RWPE1 (cell line): ENCODE measurements at places on chromosomes 5 and 9.
A peak's percentile ranks its signal among the peaks of the same experiment; 100 is the strongest.

GRCh38 chr9:99505936-99506335, 283.9 kb downstream of the SEC61B start:
- DNase-seq, result no peak

- no peak for DNase-seq
Observed at GRCh38 chr9:92422611-92423338, 1.5 kb downstream of the OMD start.

- DNase-seq, result no peak
Observed at GRCh38 chr9:124423591-124423990, 8.3 kb upstream of the PSMB7 start.

GRCh38 chr9:133163504-133164172, at the start of gene GBGT1:
Gene GBGT1, minus strand, starts transcription at chr9:133163914. Its CDS starts 1,502 bp downstream, at chr9:133162412.
- DNase-seq, result no peak

DNA sequence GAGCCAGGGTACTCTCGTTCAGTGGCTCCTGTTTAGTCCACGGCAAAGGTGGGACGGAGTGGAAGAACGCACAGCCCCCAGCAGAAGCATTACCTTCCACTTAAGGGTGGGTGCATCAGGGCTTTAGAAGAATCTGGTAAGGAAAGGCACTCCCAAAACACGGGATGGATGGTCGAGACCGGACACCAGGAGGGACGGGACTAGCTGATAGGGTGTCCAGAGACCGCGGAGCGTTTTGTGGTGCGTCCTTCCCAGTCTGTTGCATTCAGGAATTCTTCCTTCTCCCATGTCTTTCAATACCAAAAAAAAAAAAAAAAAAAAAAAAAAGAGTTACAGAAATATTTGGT, 545 bp upstream of the CTSV start:
- peak; percentile 50 for DNase-seq

DNA sequence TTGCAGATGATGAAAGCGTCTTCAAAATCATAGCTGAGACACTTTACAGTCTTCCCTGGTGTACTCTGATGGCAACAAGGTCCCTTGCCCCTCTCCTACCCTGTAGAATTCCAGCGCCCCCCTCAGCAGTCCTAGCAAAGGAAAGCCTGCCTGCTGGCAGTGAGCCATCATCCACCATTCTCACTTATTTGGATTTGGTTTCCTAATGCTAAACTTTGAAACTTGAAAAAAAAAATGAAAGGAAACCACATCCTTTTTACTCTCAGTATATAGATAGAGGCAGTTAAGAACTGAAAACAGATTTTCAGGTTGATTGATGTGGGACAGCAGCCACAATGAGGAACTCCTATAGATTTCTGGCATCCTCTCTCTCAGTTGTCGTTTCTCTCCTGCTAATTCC, at the start of gene GZMA:
GZMA (plus strand) TSS at position 299 of the 400 bp plus-strand sequence; CDS start at position 336, 37 bp downstream.
- DNase-seq, result no peak

GRCh38 chr9:19174127-19174912, 47.0 kb upstream of the PLIN2 start:
- peak; percentile 82 for DNase-seq

- DNase-seq, result no peak
Observed at GRCh38 chr9:26158631-26159150, 480.4 kb upstream of the TUSC1 start.

DNA sequence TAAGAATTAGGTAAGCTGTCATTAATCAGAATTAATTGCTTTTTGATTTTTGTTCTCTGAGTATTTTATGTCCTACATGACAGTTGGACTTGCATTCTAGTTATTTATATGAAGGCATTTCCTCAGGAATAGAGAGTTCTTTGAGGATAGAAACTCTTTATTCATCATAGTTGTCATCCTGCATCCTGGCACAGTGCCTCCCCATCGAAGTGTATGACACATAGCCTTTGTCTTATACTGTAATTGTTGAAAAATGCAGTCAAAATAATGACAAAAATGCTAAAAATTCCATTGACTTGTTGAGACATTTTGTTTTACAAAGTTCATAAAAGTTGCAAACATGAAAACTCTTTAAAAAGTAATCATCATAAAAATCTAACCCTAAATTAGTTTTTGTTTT, 36.5 kb downstream of the CFAP95 start:
- peak; percentile 36 for DNase-seq

- DNase-seq, result no peak
Observed at GRCh38 chr5:135599421-135600151, 20.8 kb upstream of the CXCL14 start.

DNA sequence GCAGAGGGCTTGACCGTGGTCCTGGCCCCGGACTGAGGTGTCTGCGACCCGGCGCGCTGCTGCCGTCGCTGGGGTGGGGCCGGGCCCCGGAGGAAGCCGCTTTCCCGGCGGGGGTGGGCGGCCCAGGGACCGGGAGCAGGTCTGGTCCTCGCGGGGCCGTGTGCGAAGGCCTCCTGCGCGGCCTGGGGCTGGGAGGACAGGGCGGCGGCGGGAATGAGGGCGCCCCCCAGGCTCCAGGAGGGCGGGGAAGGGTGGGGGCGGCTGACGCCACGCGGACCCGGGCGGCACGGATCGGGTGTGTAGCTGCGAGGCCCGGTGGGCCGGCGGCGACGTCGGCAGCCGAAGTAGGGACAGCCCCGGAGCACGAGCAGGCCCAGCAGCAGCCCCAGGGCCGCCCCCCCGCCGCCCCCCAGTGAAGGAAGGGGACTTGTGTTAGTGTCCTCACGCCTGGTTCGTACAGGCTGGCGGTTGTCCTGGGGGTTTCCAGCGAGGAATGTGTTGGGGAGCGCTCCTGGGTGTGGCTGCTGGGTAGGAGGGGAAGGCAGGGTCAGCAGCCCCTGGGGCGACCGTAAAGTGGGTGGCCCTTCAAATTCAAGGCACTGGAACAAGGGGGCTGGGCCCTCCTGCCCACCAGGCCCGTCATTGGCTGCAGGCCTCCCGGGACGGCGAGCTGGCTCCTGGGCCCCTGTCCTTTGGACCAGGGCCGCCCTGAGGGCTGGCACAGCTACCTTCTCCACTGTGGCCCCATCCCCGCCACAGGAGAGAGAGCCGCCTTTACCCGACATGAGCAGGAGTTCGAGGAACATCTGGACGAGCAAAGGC, 597 bp upstream of the TMEM250 start:
- DNase-seq, result no peak

- no peak for DNase-seq
Observed at GRCh38 chr5:80884086-80884813, 75.9 kb upstream of the RASGRF2 start.

DNA sequence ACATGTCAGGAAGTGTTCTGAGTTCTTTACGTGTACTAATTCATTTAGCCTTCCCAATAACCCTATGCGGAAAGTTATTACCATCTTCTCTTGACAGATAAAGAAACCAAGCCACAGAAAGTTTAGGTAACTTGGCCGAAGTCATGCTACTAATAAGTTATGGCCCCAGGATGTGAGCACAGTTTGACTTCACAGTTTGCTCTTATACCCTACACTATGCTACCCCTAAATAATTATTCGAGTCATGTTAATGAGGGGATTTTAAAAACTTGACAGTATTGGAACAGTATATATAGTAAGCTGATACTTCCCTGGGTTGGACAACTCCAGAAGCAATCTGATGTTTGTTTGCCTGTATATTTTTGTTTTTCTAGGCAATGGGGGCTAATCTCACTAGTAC, 29.4 kb upstream of the PDCD1LG2 start:
- no peak for DNase-seq

DNA sequence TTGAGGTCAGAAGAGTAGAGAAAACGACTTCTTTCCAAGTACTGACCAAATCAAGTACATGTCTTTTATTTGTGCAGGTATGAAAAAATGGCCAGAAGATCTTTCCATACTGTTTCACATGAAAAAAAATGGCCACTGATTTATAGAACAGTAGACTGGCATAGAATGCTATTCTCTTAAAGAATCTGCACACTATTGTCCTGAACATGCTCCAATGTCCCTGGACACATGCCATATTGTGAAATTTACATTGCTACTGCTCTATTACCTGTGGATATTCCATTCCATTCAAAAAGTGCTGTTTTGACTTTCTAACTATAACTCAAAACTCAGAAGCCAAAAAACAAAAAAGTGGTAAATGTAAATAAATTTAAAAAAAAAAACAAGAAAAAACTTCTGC, 60.6 kb downstream of the FBXL17 start:
- DNase-seq, result no peak

DNA sequence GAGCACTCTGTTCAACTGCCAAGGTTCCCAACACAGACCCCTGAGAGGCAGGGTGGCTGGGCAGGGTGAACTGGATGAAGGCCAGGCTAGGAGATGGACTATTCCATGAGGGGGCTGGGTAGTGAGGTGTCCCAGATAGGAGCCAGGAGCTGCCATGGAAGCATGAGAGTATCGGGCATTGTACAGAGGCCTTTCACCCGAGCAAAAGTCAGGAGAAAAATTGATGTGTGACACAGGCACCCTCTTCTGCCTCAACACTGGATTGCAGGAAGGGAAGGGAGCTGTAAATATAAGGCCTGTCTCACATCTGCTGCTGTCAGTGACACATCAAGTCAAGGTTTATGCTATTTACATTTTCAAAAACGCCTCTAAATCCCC, 74.6 kb downstream of the UBAP1 start:
- no peak for DNase-seq
